Stimulated activated memory B cell treated with anti-CD40 and anti-IgM and Interleukin-4, amounts not matched to agents 10 μg/mL and 1 μg/mL and 100 μg/mL, for 72 hours (primary cell): ENCODE measurements at places on chromosomes 3 and 15.

- ATAC-seq = no peak
Observed at GRCh38 chr3:149401212-149401925, 23.9 kb upstream of the TM4SF1 start.

DNA sequence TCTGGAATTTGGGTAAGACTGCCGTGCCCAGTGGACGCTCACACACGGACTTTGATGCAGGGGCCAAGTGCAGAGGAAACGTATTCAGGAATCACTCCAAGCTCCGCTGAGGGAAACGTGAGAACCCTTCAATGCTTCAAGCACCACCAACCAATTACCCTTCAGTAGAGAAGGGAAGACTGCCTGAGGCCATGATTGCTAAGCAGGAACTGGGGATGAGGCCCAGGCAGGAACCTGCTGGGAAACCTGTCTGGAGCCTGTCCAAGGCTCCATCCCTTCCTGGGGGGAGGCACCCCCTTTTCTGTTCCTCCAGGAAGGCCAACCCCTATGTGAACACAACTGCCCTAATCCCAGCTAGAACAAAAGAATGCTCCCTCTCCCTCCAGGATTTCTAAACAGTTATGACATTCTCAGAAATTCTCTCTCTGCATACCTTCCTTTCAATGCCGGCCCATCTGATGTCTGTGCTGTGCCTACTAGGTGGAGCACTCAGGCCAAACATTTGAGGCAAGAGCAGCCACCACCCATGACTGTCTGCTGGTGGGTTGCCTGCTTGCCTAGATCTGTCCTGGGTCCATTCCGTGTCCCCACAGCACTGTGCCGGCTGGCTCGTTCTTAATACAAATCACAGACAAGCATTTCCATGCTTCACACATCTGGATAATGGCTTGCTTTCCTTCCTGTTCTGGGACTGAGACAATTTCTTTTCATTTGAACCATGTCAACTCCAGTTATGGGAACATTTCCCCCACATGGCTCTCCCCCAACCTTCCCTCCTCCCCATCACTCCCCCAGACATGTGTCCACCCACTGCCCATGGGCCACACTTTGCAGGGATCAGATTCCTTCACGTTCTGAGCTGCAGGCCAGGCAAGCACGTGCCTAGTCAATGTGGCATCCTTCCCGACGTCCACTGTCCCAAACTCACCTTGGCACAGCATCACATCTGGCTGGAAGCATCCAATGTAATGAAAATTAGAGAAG, 149.4 kb downstream of the ADAMTS17 start:
- no peak for ATAC-seq

DNA sequence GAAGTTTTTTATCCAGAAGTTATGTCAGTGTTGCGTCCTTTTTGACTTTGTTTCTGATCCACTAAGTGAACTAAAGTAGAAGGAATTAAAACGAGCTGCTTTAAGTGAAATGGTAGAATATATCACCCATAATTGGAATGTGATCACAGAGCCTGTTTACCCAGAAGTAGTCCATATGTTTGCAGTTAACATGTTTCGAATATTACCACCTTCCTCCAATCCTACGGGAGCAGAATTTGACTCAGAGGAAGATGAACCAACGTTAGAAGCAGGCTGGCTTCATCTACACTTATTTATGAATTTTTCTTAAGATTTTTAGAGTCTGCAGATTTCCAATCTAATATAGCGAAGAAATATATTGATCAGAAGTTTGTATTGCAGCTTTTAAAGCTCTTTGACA, 57.6 kb downstream of the DNAH1 start:
- ATAC-seq = no peak

GRCh38 chr3:113297287-113297686, 85.9 kb downstream of the BOC start:
- no peak for ATAC-seq

DNA sequence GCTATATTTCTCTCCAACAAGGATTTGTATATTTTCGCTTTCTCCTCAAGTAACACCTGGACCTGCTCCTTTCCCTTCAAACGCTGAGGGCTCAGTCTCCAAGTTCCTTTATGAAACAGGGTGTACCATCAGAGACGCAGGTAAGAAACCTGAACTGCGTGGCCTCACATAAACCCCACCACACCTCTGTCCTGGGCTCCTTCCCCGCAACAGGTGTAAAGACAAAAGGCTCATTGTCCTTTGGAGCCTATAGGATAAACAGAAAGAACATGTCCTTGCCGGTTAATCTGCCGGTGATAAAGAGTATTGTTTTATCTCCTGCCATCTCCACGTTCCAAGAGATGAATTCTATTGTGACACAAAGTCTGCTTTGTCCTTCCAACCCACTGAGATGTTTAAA, 111.8 kb upstream of the ADAMTS9 start:
- ATAC-seq = no peak
